ENCODE measurements at places on chromosomes 2 and 18. TPM values are rescaled to one million over a fixed set of nuclear protein-coding genes. Genes with fewer than 3 reads are reported as not detected.

TSPYL6 gene
- not detected for polyA plus RNA-seq

ERBB4 gene
- polyA plus RNA-seq, result not detected

DNA sequence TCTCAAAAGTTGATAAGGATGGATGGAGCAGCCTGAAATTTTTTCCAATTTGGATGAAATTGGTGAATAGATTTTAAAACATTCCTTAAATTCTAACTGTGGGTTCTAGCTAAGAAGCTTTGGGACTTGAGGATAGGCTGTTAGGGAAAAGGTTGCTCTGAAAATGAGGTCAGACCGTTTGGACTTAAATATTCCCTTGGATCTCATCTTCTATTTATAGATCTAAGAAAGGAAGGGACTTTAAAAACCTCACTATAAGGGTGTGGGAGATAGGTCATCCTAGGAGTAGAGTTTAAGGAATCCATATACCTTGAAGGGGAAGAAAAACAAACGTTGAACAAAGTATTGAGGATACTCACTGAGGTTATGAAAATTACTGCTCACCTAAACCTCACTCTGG, 17.4 kb upstream of the SNORC start:
- no peak overlapping the region for H3K4me3 ChIP-seq
- H3K36me3 ChIP-seq, result peaks cover 39% of the 10 kb centered on the region

- peak overlapping the region; percentile 93 for H3K4me3 ChIP-seq
- peak; percentile 2 for DNase-seq
- H3K4me1 ChIP-seq, result peaks cover 23% of the 10 kb centered on the region
- peaks cover 14% of the 10 kb centered on the region for H3K27me3 ChIP-seq
- H3K27ac ChIP-seq, result peak overlapping the region; percentile 84
- no peaks in the 10 kb centered on the region for H3K36me3 ChIP-seq
Measured at GRCh38 chr2:196925768-196926561, 542 bp downstream of the PGAP1 start.

DNA sequence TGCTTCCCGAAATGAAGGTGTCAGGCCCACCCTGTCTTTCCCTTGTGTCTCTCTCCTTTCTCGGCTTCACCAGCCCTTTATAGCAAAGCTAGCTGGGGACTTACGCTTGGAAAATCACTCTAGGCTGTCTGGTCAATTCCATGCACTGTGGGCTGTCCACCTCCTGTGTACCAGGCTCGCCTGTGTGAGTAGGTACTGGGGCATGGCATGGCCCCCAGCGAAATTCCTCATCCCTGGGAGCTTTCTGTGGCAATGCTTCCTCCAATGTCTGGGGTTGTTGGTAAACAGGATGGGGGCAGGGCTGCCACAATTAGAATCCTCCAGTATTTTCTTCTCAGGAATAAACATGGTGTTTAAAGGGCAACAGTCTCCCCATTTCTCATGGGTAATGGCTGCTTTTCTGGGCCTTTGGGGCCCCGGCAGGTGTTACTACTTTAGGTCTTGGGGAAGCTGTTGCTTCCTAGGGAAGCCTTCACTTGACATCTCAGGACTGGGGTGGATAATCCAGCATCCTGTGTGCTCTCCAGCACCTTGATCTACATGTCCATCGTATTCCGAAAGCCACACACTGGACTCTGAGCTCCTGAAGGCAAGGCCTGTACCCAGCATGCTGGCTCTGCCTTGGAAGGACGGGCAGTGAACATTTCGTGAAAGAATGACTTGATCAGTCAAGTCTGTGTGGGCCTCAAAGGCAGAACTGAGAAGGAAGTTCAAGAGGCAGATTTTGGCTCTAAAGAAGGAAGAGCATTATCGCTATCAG, 21.1 kb downstream of the RHOB start:
- no peaks in the 10 kb centered on the region for H3K27me3 ChIP-seq
- no peak for DNase-seq
- H3K36me3 ChIP-seq, result no peaks in the 10 kb centered on the region

- no peak for DNase-seq
- H3K36me3 ChIP-seq, result peaks cover 13% of the 10 kb centered on the region
- peaks cover 10% of the 10 kb centered on the region for H3K27me3 ChIP-seq
- H3K4me3 ChIP-seq, result peak overlapping the region; percentile 77
- peak overlapping the region; percentile 88 for H3K27ac ChIP-seq
- peaks cover 48% of the 10 kb centered on the region for H3K4me1 ChIP-seq
Measured at GRCh38 chr18:79507076-79507545, 111.4 kb downstream of the NFATC1 start.

FEV gene
- not detected for polyA plus RNA-seq

DNA sequence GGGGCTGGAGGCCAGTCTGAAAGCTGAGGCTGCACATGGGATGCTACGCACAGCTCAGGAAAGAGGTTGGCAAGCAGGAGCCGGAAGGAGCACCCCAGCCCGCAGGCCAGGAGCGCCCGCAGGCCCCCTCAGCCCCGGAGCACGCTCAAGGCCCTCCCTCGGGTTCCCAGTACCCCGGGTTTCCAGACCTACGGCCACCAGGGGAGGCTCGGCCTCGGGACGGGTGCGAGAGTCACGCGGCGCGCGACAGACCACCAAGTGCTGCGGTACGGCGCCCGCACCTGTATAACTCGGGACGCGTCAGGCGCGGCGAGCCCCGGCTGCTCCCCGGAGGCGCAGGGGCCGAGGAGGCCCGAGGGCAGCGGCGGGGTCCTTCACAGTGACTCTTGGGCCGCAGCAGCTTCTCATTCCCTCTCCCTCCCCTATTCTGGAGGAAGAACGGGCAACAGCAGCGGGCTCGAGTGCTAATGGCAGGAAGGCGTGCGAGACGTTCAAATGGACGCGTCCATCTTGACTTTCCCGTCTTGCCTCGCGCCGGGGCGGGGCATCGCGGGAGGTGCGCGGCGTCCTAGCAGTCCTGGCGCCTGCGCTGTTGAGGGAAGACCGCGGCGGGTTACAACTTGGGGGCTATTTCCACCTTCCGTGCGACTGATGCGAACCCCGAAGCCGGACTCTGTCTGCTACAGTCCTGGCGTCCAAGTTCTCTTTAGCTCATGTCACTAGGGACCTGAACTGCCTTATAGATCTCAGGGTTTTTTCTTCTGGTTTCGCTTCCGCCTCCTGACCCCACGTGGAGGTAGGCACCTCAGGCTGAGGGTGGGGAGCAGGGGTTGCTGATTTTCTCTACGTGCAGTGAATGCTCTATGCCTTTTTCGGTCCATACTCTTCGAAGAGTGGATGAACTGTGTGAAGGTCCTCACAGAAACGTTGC, at the start of gene ANAPC1:
ANAPC1 (minus strand) TSS at position 533 of the 931 bp plus-strand sequence. CDS start 3,368 bp downstream, outside the sequence.
- H3K36me3 ChIP-seq, result no peaks in the 10 kb centered on the region
- peak within 1 kb of the TSS; percentile 92 for H3K4me3 ChIP-seq
- DNase-seq, result peak; percentile 80

DNA sequence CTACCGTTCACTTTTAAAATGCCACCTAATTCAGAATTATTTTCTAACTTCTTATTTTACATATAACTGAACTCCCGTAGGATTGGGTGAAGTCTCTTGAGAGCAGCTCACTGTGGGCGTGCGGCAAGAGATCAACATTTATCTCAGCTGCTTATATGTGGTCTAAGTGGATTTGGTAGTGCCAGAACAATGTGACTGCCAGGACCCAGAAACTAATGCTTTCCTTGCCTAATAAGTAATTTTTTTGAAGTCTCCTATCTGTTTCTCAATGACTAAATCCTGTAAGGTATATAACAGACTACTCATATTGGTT, 11.2 kb upstream of the NFE2L2 start:
- H3K27me3 ChIP-seq, result peaks cover 2% of the 10 kb centered on the region
- H3K27ac ChIP-seq, result no peak overlapping the region
- H3K36me3 ChIP-seq, result no peaks in the 10 kb centered on the region
- no peak for DNase-seq
- H3K4me3 ChIP-seq, result no peak overlapping the region

GFPT1 gene
- polyA plus RNA-seq, result 4.5 TPM

GRCh38 chr18:43485545-43485963, 208.3 kb upstream of the SYT4 start:
- DNase-seq, result no peak
- no peak overlapping the region for H3K4me3 ChIP-seq
- no peaks in the 10 kb centered on the region for H3K36me3 ChIP-seq
- H3K27ac ChIP-seq, result no peak overlapping the region
- H3K27me3 ChIP-seq, result no peaks in the 10 kb centered on the region

- H3K27ac ChIP-seq, result no peak overlapping the region
- no peak for DNase-seq
- H3K4me1 ChIP-seq, result no peaks in the 10 kb centered on the region
- H3K27me3 ChIP-seq, result no peaks in the 10 kb centered on the region
- H3K4me3 ChIP-seq, result no peak overlapping the region
- H3K36me3 ChIP-seq, result no peaks in the 10 kb centered on the region
Measured at GRCh38 chr2:103161456-103162289, 399.8 kb downstream of the TMEM182 start.

GRCh38 chr2:105804266-105804665, 59.6 kb downstream of the NCK2 start:
- H3K4me3 ChIP-seq, result peak overlapping the region; percentile 23
- H3K27me3 ChIP-seq, result no peaks in the 10 kb centered on the region
- DNase-seq, result no peak
- peak overlapping the region; percentile 98 for H3K27ac ChIP-seq

DNA sequence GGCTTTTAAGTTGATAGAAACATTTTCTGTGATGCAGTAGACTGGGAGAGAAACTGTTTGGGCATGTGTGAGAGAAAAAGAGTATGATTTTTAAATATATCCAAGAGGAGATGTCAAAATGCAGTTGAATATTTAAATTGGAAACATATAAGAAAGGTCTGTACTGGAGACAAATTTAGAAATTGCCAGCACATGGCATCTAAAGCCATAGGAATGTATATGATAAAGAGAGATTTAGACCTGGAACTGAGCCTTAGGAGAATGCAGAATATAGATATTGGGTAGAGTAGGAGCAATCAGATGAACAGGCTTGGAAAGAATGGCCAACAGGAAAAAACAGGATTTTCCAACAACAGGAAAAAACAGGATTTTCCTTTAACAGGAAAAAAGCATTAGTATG, 680.8 kb downstream of the MBD2 start:
- H3K4me3 ChIP-seq, result no peak overlapping the region
- H3K4me1 ChIP-seq, result no peaks in the 10 kb centered on the region
- no peaks in the 10 kb centered on the region for H3K36me3 ChIP-seq
- H3K27me3 ChIP-seq, result no peaks in the 10 kb centered on the region

PSME4 gene
- polyA plus RNA-seq, result 1.8 TPM

GRCh38 chr2:61029533-61029932, 11.5 kb upstream of the PUS10 start:
- H3K4me3 ChIP-seq, result no peak overlapping the region
- H3K36me3 ChIP-seq, result peaks cover 22% of the 10 kb centered on the region
- no peak overlapping the region for H3K27ac ChIP-seq
- DNase-seq, result no peak

CTNNA2 gene
- not detected for polyA plus RNA-seq

FAM124B gene
- polyA plus RNA-seq, result 1.1 TPM

DLX1 gene
- not detected for polyA plus RNA-seq

DNA sequence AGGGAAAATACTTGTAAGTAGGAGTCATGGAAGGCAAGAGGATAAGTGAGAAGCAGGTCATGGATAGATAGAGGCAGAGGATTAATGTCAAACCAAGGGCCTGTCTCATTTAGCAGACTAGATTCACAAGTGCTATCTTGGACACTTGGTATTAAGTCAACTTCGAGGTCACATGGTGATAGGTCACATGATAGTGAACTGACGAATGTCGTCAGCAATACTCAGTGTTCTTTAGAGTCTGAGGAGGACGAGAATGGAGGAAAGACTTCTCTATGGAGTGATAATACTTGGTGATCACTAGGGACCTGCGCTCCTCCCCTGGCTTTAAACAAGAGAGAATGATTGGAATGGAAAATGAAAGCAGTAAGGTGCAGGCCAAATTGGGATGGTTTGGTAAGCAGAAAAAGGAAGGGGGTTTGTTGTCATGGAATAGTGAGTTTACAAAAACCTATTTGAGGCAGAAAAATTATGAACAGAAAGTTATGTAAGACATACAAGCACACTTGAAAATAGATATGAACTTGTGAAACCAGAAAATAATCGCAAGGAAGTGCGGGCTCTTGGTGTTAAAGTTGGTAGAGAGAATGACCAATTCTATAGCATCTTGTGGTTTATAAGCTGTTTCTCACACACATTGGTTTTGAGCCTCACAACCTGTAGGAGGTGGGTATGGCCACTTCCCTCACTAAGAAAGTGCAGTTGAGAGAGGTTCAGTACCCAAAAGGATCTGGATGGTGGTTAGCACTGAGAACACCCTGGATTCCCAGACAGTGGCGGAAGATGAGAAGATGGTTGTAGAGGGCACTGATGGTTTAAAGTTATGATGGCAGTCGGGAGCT, 141.5 kb downstream of the WDSUB1 start:
- DNase-seq, result peak; percentile 85
- H3K4me3 ChIP-seq, result peak overlapping the region; percentile 84
- peak overlapping the region; percentile 83 for H3K27ac ChIP-seq

DNA sequence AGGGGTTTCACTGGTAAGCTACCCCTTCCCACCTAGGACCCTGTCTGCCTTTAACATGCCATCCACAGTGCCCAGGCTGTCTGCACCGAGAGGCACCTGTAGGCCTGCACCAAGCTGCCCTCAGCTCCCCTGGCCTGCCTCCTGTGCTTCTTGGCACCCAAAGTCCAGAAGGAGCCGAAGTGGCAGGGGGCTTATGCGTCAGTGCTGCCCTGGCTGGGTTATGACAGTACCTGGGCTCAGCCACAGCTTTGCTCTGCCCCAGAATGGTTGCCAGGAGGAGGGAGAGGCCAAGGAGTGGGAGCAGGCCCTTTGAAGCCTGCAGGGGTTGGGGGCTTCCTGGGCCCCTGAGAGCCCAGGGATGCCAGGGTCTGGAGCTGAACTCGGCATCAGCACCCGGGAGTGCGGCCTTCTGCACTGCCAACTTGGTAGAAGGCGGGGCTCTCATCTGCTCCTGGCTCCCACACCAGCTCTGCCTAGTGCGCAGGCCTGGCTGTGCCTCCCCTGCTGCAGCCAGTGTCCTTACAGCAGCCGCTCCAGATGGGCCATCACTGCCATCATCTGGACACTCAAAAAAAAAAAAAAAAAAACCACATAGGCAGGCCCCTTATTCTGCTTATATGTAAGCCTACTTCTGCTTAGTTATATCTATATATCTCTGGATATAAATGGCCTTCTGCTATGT, 155.4 kb downstream of the THSD7B start:
- no peak overlapping the region for H3K4me3 ChIP-seq
- H3K27me3 ChIP-seq, result no peaks in the 10 kb centered on the region
- no peak overlapping the region for H3K27ac ChIP-seq
- no peaks in the 10 kb centered on the region for H3K4me1 ChIP-seq
- no peak for DNase-seq

ADNP2 gene
- polyA plus RNA-seq, result 7.2 TPM

DNA sequence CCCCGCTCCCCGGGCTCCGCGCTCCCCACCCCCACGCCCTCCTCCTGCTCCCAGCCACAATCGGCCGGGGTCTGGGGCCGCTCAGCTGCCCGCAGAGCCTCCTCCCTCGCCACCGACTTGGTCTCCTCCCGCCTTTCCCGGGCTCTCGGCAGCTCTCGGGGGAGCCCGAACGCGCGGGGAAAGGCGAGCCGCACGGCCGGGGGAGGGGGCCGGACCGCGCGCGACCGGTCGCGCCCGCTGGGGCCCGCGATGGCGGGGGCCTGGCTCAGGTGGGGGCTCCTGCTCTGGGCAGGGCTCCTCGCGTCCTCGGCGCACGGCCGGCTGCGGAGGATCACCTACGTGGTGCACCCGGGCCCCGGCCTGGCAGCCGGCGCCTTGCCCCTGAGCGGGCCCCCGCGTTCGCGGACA, 327 bp downstream of the LTBP1 start:
- H3K36me3 ChIP-seq, result no peaks in the 10 kb centered on the region
- H3K27ac ChIP-seq, result no peak overlapping the region
- H3K27me3 ChIP-seq, result peaks cover 2% of the 10 kb centered on the region

All from immature natural killer cell (primary cell).